ENCODE measurements at places on chromosomes 4 and X.

DNA sequence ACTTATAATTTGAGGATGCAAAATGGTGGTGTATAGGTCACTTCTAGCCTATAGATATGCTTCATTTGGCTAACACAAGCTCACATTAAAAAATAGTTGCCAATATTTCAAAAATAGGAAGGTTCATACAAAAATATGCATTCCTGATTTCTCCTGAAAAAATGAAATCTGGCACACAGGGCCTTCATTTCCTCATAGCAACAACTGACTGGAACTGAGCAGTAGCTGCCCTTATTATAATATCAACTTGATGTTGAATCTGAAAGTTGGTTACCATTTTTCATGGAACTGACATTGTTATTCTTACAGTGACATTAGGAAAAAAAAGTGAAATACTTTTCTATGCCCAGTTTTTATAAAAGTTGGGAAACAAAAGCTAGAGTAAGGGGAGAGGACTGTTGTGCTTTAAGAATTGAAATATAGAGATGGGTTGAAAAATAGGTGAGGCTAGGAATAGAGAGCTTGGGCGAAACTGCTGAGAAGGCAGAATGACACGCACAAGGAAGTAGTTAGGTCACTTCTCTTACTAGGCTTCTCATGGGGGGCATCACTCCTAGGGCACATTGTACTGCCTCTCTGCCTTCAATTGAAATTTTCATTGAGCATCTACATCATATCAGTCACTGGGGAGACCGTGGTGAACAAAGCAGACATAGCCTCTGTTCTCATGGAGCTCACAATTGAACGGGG is 43.1 kb upstream of the C1GALT1C1 start:
- DNase-seq: no peak

GRCh38 chr4:101037938-101038413 is 309.4 kb downstream of the PPP3CA start:
- DNase-seq: peak; percentile 48

GRCh38 chrX:11427453-11428071 is 134.3 kb downstream of the AMELX start:
- DNase-seq: no peak

GRCh38 chrX:10582945-10583344 is 37.4 kb downstream of the MID1 start:
- DNase-seq: no peak

DNA sequence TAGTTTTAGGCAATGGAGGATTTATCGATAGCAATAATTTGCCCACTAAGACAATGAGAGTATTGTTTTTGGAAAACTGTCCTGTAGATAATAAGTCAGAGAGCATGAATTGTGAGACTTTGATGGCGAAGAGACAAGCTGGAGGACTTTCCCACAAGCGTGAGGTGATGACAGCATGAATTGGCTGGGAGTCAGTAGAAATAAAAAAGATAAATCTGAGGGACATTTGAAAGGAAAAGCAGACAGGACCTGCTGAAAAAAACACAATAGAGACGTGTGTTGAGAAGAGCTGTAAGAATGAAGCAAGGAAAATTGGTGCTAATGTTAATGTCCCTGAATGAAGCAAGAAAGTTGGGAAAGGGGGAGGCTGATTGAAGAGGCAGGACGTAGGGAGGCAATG is 233.5 kb downstream of the DCTD start:
- DNase-seq: no peak

- DNase-seq: no peak
Measured at GRCh38 chr4:80172203-80172602, 25.1 kb upstream of the PRDM8 start.

GRCh38 chrX:49060914-49061313 is 2.1 kb downstream of the CCDC120 start:
- DNase-seq: no peak
